ENCODE measurements at places on chromosomes 12 and 14.

DNA sequence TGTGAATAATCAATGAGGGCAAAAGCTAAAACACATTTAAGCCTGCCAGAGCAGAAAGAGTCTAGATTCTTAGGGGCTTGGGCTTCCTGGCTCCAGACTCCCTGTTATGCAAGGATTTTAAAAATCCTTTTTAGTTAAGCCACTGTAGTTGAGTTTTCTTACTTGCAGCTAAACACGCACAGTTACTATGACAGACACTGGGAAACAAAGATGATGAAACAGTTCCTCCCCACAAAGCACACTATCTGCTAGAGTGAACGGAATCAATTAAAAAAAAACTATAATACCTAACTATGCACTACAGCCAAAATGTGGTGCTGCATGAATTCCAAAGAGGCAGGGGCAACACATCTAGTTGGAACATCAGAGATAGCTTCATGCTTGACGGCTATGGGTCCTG is 28.2 kb downstream of the RPS6KA5 start:
- DNase-seq: no peak

DNA sequence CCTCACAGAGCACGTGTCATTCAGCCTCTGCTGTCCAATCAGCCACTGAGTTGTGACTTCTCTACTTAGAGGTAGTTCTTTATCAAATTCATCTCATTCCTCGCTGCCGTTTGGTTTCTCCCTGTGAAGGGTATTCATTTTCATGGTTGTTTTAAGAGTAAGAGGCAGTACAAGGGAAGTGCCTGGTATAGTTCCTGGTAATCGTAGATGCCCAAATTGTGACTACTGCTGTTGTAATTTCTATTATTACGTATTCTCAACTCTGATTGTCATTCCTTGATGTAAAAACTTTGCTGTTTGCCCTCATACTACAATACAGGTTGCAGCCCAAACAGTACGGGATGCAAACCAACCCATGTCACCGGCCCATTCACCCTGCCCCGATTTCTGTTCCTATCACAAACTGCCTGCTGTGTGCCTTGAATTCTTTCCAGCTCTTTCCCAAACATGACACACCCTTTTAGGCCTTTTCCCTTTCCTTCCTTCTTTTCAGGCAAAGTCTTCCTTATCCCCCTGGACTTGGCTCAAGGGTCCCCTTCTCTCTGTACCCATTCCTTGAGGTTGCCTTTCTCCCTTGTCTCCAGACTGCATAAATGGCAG is 93.0 kb downstream of the SLC25A47 start:
- DNase-seq: no peak

GRCh38 chr12:122336015-122336946 is 70.0 kb upstream of the VPS33A start:
- DNase-seq: no peak

DNA sequence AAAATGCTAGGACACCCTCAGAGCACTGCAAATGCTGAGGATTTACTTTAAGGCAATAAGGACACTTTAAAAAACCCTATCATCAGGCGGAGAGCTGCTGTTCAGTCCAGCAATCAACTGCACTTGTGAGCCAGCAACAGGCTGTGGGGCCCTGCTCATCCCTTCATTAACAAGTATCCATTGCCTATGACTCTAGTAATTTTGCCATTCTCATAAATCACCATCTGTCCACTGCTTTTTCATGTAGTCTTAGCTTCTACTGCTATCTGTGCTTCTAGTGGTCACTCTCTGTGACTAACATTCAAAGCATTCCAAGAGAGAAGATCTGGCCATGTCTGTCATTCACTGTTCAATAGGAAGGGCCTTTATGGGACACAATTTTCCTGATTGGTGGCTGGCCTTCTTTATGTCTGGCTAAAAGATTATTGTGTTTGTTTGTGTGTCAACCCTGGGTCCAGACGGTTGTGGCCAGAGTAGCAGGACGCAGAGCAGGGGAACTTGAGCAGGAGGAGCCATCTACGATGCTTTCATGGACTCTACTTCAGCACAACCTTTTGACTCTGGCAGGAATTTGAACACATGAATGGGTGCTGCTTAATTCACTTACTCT is 3.6 kb upstream of the KRAS start:
- DNase-seq: no peak

DNA sequence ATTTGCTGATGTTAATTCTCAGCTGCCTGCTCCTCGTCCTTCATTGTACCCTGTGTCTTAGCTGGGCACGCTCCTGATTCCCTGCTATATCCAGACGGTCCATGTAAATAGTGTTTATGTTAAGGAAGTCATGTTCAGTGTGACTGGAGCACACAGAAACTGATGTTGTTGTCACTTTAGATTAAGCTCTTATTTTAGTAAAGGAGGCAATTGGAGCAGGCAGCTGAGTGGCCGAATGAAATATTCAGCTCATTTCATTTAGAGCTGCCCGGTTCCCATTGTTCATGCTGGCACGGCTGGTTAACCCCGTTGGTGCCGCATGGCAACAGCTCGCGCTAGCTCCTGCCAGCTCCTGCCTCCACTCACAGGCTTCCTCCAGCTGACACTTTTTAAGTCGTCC is 446.8 kb upstream of the SOX5 start:
- no peak for DNase-seq

All from left renal cortex interstitium (tissue), 4 donors.